H4 (cell line): ENCODE measurements at places on chromosomes 3 and 15.

DNA sequence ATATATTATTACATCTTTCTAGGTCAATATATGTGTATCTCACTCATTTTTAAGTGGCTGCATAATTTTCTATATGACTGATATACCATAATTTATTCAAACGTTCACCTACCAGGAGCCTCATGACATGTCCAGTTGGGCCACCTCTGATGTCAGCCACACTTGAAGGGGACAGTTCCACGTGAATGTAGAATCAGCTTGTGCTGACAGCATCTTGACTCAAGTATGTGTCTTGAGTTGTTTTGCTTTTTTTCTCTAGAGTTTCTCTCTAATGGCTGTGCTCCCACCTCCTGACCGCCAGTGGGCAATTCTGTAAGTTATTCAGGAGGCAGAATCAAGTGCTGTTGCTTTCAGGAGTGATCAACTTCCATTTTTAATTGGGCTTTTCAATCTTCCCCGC, 237.9 kb downstream of the NFKBIZ start:
- no peak for DNase-seq

- no peak for DNase-seq
Measured at GRCh38 chr3:126529585-126530170, 5.7 kb downstream of the CHST13 start.

DNA sequence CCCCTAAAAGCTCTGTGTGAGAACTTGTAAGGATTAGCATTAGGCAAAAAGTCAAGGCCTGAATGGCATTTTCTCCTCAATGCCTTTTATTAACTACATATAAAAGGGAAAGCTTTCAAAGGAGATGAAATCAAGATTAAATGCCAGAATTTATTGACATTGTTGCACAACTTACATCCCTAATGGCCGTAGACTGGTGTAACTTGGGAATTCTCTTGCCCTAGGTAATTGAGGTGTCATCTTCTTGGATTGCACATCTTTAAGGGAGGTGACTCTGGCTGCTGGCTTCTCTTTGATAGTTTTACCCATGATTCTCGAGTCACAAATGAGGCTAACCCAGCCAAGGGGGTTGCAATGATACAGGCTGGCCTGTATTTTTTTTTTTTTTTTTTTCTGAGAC, 249.1 kb downstream of the TBL1XR1 start:
- no peak for DNase-seq

GRCh38 chr15:96870580-96870979, 540.1 kb downstream of the NR2F2 start:
- no peak for DNase-seq

- DNase-seq = no peak
Measured at GRCh38 chr15:75232252-75232813, 25.8 kb upstream of the GOLGA6C start.

DNA sequence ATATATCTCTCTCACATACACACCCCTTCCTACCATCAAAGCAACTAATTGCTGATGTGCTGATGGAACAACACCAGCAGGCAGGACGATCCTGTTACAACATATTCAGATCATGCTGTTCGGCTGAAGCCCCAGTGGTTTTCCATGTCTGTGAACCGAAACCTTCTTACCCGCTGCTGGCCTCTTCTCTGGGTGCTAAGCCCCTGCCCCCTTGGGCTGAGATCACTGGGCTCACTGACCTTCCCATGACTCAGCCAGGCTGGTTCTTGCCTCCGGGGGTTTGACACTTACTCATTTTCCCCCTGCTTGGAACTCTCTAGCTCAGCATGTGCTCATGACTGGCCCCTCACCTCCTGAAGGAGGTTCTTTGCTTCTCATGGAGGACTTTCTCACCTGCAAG, 122.0 kb upstream of the RGMA start:
- no peak for DNase-seq

DNA sequence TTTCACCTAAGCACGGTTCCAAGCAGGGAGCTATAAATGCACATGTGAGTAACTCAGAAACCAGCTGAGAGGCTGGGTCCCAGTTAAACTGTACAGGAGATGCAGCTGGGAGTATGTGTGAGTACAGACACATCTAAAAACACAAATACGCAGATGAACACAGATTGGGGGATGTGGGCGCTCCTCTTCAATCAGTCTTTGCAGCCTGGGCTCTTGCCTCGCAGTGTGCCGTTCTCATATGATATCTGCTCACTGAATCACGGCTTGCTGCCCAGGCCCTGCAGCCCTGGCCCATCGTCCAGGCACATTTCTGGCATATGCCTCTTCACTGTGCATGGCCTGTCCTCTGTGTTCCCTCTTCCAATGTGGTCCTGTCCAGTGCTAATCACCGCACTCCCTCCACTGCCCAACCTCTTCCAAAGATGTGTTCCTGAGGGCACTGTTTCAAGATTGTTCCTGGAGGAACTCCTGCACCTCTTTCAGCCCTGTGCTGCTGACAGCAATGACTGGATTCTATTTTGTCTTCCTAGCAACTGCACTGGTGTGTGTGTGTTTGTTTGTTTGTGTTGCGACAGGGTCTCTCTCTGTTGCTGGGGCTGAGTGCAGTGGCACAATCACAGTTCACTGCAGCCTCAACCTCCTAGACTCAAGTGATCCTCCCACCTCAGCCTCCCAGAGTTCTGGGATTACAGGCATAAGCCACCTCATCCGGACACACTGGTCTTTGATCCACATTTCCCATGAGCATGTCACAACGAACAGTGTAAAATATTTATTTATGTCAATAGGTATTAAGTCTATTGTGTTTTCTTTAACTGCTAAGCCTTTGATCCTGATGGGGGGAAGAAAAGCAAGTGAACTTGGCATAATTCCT, 17.0 kb downstream of the CA12 start:
- no peak for DNase-seq

DNA sequence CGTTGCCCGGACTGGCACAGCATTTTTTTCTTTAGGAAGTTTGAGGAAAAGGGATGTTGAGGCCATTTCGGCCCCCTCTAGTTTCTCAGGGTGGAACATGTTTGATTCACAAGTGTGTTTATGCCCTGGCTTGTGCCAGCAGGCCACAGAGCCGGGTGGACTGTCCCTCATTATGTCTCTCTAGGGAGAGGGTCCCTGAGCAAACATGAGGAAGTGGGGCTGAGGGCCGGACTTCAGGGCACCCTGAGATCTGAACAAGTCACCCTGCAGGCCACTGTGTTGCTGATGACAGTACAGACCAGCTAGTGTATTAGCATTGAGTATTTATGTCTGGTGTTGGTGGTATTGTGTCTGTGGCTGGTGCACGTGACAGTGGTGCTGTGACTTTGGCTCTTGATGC, 34.9 kb downstream of the RNU5B-1 start:
- no peak for DNase-seq

DNA sequence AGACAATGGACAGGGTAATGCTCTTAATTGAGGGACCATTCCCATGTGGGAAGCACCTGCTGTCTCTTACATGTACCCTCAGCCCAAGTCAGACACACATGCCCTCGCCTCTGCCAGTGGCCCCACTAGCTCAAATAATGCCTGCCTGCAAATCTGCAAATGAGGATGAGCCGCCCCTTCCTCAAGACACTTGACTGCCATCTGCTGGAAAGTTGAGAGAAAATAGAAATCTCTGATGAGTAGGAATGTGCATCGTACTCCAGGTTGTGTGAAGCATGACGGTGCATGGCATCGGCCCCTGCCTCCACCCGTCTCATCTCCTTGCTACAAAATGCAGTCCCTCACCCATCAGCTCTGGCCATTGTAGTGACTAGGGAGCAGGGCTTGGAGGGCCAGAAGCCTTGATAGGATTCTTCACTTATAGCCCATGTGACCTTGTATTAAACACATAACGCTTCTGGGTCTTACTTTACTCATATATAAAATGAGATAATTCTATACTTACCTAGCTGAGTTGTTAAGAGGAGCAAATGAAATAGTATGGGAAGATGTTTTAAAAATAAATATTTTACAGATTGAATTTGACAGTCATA, 6.3 kb upstream of the SCN5A start:
- DNase-seq = peak; percentile 40
